ENCODE measurements at places on chromosomes 11 and 22.

DNA sequence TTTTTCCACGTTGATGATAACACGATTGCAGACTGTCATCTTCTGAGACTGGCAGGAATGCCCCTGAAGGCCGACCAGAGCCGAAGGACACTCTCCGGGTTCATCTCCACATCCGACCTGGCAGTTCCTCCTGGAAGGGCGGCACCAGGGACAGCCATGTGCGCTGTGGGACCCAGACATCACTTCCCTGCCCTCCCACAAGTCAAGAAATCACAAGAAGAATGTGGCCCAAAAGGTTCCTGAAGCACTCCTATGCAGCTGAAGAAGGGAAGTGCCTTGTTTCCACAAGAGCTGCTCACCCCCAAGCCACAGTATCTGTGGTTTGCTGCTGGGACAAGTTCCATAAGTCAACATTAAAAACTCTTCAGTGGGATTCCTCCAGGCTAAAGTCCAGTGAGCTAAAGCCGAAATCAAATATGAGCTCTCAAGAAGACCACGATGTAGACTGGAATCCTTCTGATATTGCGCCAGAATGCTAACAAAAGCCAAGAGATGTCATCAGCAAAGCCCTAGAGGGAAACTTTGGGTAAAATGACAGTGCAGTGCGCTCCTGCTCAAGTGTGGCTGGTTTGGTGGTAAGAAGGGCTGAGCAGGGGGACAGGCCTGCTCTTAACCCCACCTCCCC is 21.2 kb downstream of the PACSIN2 start:
- no peak for DNase-seq

- DNase-seq = no peak
Measured at GRCh38 chr11:117855912-117856651, 20.4 kb downstream of the FXYD6 start.

GRCh38 chr22:47126344-47126811 is 363.9 kb downstream of the TBC1D22A start:
- DNase-seq = no peak

- DNase-seq = no peak
Measured at GRCh38 chr11:125890447-125891100, 3.1 kb downstream of the HYLS1 start.

DNA sequence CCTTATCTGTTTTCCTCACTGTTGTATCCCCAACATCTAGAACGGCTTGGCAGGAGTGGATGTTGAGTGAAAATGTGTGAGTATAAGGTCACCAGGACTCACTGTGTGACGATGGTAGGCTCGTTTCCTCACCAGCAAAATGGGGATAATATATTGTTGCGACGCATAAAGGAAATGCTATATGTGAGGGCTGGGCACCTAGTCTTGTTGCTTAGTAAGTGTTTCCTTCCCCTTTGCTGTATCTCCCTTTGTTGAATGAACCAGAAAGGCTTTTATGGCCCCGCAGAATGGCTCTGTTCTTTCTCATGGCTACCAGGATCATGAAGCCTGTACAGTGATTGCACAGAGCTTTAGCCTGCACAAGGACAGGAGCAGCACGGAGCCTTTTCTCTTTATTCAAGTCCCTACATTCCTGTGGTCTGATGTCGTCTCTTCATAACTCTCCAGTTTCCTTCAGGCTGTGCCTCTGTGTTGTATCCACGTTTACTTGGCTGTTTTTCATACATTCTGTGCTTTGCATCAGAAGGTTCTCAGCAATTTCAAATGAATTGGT is 5.4 kb downstream of the TNRC6B start:
- no peak for DNase-seq

DNA sequence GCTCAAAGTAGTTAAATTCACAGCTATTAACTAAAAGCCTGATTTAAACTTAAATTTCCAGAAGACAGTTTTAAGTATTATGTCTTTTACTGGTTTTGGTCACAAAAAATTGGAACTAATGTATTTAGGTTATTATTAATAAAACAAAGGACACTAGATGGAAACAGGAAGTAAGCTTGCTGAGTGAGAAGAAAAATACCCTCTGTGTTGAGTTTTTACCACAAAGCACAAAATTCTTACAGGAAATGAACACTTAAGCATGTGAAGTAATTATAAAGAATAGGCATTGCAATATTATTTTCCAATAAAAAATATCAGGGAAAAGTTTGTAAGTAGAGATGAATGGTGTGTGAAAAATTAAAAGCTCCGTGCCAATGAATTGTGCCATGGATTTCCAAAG is 46.3 kb downstream of the PIK3C2A start:
- no peak for DNase-seq
